ENCODE measurements at places on chromosomes 12 and 14. TPM values are rescaled to one million over a fixed set of nuclear protein-coding genes. Genes with fewer than 3 reads are reported as not detected.

GALNT16 gene
- 0.11 TPM for total RNA-seq

PIWIL1 gene
- not detected for total RNA-seq

KLRD1 gene
- 6.0 TPM for total RNA-seq

OVCH1 gene
- 1.4 TPM for total RNA-seq

CHGA gene
- not detected for total RNA-seq

GALNT8 gene
- total RNA-seq: 0.61 TPM

EML1 gene
- 22.2 TPM for total RNA-seq

FSCB gene
- not detected for total RNA-seq

IKBIP gene
- 7.9 TPM for total RNA-seq

GDF3 gene
- not detected for total RNA-seq

PRH2 gene
- not detected for total RNA-seq

TAS2R13 gene
- 0.61 TPM for total RNA-seq

ARG2 gene
- 8.6 TPM for total RNA-seq

C12orf54 gene
- total RNA-seq: not detected

BHLHE41 gene
- 78.6 TPM for total RNA-seq

SLC11A2 gene
- total RNA-seq: 67.3 TPM

P2RX4 gene
- total RNA-seq: 98.5 TPM

CLEC4D gene
- 3.0 TPM for total RNA-seq

SALL2 gene
- 12.2 TPM for total RNA-seq

CIROP gene
- total RNA-seq: not detected

RFX4 gene
- total RNA-seq: not detected

CELA1 gene
- total RNA-seq: not detected

CMA1 gene
- not detected for total RNA-seq

KIF5A gene
- 0.33 TPM for total RNA-seq

INHBC gene
- not detected for total RNA-seq

LHX5 gene
- total RNA-seq: not detected

SLCO1B1 gene
- not detected for total RNA-seq

DBX2 gene
- not detected for total RNA-seq

HOXC9 gene
- not detected for total RNA-seq

GLIPR1L2 gene
- 4.0 TPM for total RNA-seq

HSPB8 gene
- 57.0 TPM for total RNA-seq

ZFYVE26 gene
- total RNA-seq: 42.2 TPM

ACSS3 gene
- total RNA-seq: 30.9 TPM

SLC22A17 gene
- total RNA-seq: 5.8 TPM

PLCZ1 gene
- total RNA-seq: not detected

TTC9 gene
- total RNA-seq: 6.1 TPM

PROX2 gene
- 0.07 TPM for total RNA-seq

AVPR1A gene
- total RNA-seq: 1.7 TPM

KLRC4 gene
- total RNA-seq: 0.51 TPM

BEGAIN gene
- 1.0 TPM for total RNA-seq

CLEC2A gene
- not detected for total RNA-seq

AQP2 gene
- not detected for total RNA-seq

COL2A1 gene
- total RNA-seq: not detected

LRP1 gene
- 504 TPM for total RNA-seq

FAM181A gene
- 1.9 TPM for total RNA-seq

TEX52 gene
- total RNA-seq: not detected

ADSS1 gene
- 34.6 TPM for total RNA-seq

TSPAN8 gene
- 18.4 TPM for total RNA-seq

HCAR3 gene
- 1.0 TPM for total RNA-seq

IFNG-AS1 gene
- not detected for total RNA-seq

TBC1D30 gene
- 14.5 TPM for total RNA-seq

NPAS3 gene
- total RNA-seq: not detected

NGDN gene
- total RNA-seq: 35.0 TPM

LTB4R2 gene
- total RNA-seq: 49.2 TPM
